Adipocyte (in vitro differentiated cells): ENCODE measurements at places on chromosomes 7 and 10.

- peak; percentile 86 for DNase-seq
Observed at GRCh38 chr10:103265717-103266329, 11.1 kb upstream of the INA start.

DNA sequence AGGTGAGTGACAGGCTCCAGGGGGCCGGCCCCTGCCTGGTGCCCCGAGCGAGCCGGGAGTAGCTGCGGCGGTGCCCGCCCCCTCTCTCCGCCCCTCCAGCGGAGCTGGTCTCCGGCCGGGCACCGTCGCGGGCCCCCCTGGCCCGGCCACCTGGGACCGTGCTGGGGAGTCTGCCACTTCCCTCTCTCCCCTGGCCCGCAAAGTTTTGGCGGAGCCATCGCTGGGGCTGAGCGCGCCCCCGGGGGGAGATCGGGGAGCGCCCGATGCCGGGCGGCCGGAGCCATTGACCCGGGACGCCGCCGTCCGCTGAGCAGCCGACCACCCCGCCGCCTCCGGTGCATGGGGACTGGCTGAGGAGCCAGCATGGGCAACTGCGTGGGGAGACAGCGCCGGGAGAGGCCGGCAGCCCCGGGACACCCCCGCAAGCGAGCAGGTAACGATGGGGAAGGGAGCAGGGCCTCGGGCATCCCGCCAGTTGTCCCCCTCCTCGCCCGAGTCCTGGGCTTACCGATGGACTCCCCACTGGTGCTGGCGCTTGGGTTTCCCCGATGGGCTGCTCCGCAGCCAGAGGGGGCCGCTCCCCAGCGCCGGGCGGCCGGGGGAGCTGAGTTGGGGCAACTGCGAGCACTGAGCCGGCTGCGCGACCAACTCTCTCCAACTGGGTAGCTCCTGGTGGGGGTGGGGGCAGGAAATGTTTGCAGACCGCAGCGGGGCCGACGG, at the start of gene UBTD1:
UBTD1 (plus strand) TSS at position 84 of the 720 bp plus-strand sequence; CDS start at position 364, 280 bp downstream.
- DNase-seq, result peak; percentile 84

DNA sequence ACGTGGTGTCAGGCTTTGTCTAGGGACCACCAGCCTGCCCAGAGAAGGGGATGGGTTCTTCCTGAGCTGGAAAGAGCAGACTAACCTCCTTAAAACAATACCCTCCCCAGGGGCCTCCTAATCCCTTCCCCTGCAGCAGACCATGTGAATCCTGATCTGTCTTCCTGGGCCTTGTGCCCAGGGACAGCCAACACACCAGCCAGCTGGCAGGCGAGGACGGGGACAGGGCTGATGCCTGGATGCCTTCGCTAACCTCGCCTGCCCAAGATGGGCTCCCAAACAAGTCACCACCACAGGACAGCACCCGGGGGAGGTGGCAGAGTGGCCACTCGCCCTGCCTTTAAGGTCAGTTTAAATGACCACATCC, 17.6 kb downstream of the PODXL start:
- DNase-seq, result peak; percentile 11

DNA sequence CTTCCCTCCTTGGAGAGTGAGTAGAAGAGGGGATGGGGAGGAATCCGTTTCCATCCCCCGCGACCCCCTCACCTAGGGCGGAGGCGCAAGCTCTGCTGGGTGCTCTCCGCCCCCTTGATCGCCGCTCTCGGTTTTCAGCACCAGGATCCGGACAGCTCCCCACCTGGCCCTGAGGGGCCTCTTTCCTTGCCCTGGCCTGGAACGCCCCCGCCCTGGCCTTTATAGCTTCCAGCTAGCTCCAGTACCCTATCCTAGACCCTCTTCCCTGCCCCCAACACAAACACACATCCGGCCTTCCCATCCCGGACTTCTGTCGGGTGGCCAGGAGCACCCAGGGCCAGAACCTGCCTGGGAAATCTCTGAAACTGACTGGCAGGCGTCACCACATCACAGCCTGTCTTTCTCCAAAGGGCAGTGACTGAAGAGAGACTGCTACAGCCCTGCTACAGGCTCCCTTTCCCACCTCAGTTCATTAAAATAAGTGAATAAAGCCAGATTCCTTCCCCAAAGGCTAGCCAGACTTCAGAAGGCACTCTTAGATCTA, 72.3 kb upstream of the LEP start:
- peak; percentile 38 for DNase-seq

- DNase-seq, result no peak
Observed at GRCh38 chr10:14608381-14609001, 166.2 kb downstream of the FAM107B start.

DNA sequence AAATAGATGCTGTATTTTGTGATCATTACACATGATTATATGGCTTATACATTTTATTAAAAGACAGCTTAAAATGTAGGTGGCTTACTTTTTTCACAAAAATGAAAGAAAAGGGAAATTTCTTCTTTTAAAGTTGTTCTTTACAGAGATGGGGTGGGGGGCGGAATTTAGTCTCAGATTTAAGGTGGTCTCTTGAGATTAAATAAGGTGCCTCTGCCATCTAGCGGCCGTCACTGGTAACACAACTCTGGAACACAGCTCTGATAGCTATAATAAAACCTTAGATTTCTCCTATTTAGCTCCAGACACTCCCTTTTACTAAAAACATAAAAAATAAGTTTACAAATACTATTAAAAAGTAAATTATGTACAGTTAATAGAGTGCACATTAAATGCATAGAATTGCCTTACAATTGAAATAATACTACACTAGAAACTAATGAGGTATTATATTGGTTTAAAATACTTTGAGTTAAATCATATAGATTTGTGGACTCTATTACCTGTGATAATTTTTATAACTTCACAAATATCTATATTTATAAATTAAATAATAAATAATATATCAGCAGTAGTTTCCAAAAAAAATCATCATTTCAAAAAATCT, 210.9 kb downstream of the DGKB start:
- DNase-seq, result peak; percentile 73

GRCh38 chr10:117666166-117666565, 123.6 kb downstream of the EMX2 start:
- DNase-seq, result no peak

- DNase-seq, result peak; percentile 48
Observed at GRCh38 chr7:80833289-80834268, 85.3 kb downstream of the SEMA3C start.

DNA sequence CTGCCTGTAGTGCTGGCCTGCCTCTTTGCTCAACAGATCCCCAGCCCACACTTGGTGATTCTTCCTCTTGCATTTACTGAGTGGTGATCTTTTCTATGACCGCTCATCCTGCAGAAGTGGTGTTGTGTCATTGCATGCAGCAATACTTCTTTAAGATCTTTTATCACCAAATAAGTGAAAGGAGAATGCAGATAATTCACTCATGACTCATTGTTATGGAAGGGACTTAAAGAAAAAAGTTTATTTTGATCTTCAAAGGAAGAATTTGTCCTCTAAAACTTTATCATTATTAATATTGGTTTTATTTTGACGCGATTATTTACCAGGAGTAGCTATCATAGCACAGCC, 489.1 kb upstream of the CELF2 start:
- no peak for DNase-seq

DNA sequence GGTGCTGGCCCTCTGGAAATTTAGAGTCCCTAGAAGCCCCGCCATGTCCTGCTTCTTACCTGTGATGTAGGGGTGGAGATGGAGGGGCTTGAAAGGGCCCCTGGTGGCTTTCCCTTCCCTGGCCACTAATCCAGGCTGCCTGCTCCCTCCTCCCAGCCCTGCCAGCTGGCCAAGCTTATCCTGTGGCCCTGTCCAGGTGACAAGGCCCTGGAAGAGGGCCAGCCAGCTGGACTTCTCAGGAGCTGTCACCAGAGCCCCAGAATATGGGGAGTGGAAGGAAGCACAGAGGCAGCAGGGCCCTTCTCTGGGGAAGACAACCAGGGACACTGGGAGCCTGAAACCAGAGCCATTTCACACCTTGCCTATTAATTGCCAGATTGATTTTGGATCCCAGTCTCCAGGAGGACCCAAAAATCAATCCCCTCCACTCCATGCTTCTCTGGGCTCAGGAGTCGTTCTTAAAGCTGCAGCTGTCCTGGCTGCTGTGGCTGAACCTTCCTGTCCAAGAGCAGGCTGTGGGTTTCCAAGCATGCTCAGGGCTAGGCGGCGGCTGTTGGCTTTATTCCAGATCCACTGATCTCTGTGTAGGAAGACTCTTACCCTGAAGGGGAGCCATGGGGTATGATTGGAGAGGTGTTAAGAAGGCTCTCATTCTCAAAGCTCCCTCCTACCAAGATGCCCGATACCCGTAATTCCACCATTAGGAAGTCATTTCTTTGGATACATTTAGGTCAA, 52.6 kb upstream of the PCBD1 start:
- no peak for DNase-seq

DNA sequence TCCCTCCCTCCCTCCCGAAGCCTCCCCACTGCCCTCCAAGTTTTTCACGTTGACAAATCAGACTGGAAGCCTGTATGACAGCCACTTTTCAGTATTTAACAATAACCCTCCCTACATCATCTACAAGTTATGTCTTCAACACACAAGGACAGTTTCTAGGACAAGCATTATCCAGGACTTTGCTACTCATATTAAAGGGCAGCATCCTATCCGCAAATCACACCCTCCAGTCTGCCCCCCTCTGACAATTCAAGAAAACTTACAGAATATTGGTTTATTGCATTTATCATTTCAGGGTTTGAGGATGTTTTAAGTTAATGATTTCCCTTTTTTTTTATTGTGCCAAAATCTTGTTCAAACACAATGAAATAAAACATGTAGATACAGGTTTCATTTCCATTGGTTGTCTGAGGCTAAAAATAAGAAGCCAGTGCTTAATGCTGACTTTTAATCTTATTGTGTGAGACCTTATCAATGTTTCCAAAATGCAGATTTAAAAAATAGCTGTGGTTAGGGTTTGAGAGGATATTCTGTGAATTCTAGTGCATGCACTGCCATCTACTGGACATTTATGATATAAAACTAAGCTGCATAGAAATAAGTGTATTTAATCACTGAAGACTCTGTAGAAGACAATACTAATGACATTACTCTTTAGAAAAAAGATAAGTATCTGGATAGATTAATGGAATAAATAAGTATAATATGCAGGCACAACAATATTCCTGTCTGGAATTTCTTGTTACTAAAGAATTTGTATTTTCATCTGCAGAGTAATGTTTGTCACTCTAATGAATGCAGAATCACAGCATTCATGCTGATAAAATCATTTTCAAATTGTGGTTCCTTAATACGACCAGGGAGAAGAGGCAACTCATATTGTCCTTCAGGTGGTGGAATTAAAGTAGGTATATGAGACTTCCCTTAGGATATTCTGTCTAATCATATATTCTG, 64.1 kb downstream of the CAV1 start:
- peak; percentile 89 for DNase-seq

GRCh38 chr7:158828133-158829020, 932 bp downstream of the ESYT2 start:
- peak; percentile 75 for DNase-seq

DNA sequence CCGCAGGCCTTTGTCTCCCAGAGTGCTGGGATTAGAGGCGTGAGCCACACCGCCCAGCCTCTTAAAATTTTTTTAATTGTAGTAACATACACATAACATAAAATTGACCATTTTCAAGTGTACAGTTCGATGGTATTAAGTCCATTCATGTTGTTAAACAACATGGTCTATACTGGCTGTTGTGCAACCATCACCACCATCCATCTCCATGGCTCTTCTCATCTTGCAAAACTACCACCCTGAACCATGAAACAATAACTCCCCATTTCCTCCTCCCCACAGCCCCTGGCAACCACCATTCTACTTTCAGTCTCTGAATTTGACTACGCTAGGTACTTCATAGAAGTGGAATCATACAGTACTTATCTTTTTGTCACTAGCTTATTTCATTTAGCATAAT, 7.9 kb upstream of the ZFYVE27 start:
- DNase-seq, result no peak

DNA sequence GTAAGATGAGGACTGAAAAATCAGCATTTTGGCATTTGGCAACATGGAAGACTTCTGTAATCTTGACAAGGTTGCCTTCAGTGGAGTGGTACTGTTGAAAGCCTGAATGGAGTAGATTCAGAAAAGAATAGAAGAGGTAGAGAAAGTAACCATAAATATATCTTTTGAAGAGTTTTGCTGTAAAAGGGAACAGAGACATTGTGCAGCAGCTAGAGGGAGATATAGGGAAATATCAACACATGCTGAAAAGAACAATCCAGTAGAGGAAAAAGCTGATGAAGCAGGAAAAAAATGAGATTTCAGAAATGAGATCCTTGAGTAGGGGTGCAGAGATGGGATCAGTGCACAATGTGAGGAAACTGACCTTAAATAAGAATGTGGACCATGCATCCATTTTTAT, 60.0 kb downstream of the RAPGEF5 start:
- peak; percentile 7 for DNase-seq

- no peak for DNase-seq
Observed at GRCh38 chr10:126301701-126302475, 86.4 kb downstream of the ADAM12 start.

- no peak for DNase-seq
Observed at GRCh38 chr7:17988858-17989257, 38.8 kb downstream of the PRPS1L1 start.

- DNase-seq, result peak; percentile 65
Observed at GRCh38 chr10:60032723-60033122, 126.4 kb upstream of the CCDC6 start.

DNA sequence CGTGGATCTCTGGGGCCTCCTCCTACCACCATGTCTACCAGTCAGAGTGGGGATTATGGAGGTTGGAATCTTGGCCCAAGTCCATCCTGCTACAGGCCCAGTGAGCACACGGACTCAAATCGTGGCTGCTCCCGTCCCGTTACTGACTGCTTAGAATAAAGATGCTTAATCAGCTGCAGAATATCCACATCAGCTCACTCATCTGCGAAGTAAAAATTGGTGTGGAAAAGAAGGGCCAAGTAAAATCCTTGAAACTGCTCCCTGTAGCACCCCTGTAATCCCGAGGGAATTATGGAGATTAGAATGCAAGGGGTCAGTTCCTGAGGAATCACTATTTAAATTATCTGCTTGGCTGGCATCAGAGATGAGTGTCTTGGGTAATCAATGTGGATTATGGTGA, 13.0 kb upstream of the HTR5A start:
- DNase-seq, result no peak

DNA sequence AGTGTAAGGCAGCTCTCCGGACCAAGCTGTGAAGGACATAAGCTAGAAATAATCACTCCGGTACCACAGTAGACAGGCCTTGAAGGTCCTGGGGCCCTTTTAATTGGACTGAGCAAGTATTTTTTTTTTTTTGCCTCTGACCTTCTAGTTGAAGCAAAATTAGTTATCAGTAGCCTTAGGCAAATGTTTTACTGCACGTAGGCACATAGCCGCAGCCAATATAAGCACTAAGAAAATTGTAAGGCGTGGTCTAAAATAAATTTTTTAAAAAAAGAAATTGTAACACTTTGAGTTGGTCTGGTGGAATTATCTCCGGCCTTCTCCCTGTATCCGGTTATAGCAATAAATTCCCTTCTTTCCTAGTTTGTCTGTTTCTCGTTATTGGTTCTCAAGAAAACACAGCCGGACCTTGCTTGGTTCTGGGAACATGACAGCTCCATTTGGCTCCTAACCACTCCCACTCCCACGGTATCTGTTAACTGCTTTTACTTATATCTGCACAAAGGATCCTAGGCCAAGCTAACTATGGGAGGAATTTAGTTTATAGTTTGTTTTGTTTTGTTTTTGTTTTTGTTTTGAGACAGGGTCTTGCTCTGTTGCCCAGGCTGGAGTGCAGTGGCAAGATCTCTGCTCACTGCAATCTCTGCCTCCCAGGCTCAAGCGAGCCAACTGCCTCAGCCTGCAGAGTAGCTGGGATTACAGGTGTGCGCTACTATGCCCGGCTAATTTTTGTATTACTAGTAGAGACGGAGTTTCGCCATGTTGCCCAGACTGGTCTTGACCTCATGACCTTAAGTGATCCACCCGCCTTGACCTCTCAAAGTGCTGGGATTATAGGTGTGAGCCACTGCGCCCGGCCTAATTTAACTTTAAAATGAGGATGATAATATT, 124.4 kb upstream of the KIF5B start:
- DNase-seq, result peak; percentile 12
